ENCODE measurements at places on chromosomes 11 and 22.

DNA sequence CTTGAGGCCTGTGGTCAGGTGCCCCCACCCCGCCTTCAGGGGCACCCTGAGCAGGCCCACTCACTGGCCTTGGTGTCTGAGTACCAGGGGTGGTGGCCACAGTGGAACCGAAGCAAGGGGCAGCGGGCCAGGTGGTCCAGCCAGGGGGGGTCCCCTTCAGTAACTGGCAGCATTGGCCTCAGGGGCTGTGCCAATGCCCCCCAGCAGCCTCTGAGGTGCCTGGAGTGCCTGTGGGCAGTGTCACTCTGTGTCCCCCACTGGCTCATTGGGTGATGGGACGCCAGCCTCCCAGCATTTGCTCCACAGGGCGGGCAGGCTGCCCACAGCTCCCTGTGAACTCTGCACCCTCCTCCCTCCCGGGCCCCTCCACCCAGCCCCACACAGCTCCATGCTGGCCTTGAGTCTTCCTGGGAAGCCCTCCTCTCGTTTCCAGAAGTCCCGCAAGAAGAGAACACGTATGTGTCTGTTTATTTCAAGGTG is 29.5 kb upstream of the CARS1 start:
- no peak for DNase-seq

DNA sequence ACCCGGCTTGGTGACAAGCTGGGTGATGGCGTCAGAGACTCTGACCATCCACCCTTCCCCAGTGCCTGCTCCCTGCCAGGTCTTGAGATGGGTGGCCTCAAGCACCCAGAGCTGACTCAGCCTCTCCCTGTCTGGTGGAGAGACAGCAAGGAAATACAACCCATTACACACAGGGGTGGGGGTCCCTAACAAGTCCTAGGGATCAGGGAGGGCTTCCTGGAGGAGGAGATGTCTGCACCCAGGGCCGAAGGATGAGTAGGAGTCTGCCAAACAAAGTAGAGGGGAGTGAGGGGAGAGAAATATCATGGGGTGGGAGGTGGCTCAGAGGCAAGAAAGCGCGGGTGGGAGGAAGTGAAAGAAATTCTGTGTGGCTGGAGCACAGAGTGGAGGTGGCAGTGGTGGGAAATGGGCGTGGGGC is 6.8 kb downstream of the MAFF start:
- no peak for DNase-seq

DNA sequence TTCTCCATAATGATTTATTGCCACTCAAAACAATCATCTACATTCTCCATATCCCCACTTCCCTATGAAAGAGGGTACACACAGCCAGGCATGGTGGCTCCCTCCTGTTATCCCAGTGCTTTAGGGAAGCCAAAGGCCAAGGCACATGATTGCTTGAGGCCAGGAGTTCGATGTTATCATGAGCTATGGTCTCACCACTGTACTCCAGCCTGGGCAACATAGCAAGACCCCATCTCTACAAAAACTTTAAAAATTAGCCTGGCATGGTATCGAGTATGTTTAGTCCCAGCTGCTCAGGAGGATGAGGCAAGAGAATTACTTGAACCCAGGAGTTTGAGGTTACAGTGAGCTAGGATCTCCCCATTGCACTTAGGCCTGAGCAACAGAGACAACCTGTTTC is 6.0 kb downstream of the HPS5 start:
- no peak for DNase-seq

- no peak for DNase-seq
Measured at GRCh38 chr11:61332281-61332796, 566 bp downstream of the DDB1 start.

- DNase-seq, result no peak
Measured at GRCh38 chr22:45067731-45068130, 57.9 kb upstream of the PHF21B start.

DNA sequence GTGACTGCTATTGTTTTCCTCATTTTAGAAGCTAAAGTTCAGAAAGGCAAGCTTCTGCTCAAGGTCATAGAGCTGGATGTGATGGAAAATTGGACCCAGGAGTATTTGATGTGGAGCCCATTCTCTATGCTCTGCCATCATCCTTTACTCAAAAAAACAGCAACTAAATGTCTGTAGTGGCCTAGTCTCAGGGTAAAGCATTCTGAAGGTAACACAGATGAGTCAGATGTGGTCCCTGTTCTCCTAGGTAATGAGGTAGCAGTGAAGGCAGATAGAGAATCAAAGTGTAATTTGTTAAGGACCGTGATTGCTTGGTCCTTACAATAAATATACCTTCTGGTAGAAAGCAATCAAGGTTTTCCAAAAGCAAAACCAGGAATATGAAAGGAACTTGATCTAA is 84.4 kb upstream of the SPON1 start:
- DNase-seq, result no peak

- no peak for DNase-seq
Measured at GRCh38 chr11:76579056-76579751, 91.3 kb downstream of the LRRC32 start.

DNA sequence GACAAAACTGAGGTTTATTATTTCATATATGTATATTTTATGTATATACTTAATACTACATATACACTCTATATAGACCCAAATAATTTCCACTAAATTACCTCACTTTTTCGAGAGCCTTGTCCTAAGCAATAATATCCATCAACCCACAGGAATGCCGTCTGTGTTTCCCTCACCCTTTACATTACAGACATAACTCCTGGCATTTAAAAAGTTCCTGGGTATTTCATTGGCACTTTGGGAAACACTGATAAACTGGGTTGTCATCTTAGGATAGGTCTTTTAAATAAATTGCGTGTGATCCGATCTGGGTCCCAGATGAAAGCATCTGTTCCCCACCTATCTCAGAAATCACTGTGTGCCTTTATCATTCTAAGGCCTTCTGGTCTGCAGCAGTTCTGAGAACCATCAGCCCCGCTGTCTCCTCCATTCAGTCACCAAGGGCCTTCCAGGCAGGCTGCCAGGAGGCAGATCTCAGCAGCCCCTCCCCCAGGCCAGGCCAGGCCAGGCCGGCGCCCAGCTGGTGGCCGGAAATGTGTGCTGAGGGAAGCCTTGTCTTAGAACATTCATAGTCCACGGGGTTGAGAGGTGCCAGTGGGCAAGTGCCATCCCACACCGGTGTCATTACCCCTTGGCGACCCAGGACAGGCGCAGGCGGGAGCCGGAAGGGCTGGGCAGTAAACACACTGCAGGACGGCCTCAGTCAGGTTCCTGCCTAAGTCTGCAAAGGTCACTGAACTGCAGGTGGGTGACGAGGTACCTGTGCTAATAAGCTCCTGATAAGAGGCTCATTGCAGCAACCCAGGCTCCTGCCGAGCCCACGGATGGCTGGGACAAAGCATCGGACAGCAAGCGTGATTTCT is 3.3 kb downstream of the FGF19 start:
- DNase-seq, result no peak

DNA sequence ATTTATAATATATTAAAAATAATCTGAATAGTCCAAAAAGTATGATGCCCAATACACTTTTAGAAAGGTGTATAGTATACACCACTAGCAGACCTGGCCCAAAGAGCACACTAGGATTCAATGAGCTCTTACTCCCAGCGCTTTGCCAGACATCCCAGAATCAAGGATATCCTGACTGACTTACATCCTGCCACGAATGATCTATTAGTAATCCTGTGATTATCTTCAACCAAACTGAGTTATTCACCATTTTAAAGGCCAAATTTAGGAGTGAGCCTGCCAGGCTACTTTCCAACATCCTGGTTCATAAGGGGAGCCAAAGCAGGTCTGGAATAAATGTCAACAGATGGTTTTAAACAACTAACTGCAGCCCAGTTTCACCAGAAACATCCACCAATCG is 60.8 kb upstream of the FAM181B start:
- DNase-seq, result no peak

- no peak for DNase-seq
Measured at GRCh38 chr11:111250936-111251335, 5.4 kb downstream of the POU2AF2 start.

All from activated T-cell treated with anti-CD3 and anti-CD28 coated beads, Interleukin-2, amount 50 U/mL, for 4 hours (primary cell).